Activated naive CD8-positive, alpha-beta T cell treated with anti-CD3 and anti-CD28 coated beads, Interleukin-2, amount 10 ng/mL, durations not matched to agents 7 days and 5 days (primary cell): ENCODE measurements at places on chromosomes 2 and 18. TPM values are rescaled to one million over a fixed set of nuclear protein-coding genes. Genes with fewer than 3 reads are reported as not detected.
A peak's percentile ranks its signal among the peaks of the same experiment; 100 is the strongest.

Gene TMEM131
- total RNA-seq: 44.6 TPM

Gene POTEI
- not detected for total RNA-seq

Gene CD8B2
- 7.3 TPM for total RNA-seq

- DNase-seq: no peak
- no peaks in the 10 kb centered on the region for H3K36me3 ChIP-seq
- H3K27ac ChIP-seq: no peak overlapping the region
- no peaks in the 10 kb centered on the region for H3K4me1 ChIP-seq
These were observed 28.1 kb downstream of the COL4A3 start for GRCh38 chr2:227192491-227192890.

- H3K36me3 ChIP-seq: peaks cover 13% of the 10 kb centered on the region
- H3K4me1 ChIP-seq: peaks cover 42% of the 10 kb centered on the region
- DNase-seq: no peak
- peaks cover 3% of the 10 kb centered on the region for H3K27me3 ChIP-seq
- H3K4me3 ChIP-seq: peak overlapping the region; percentile 28
These were observed 15.0 kb upstream of the IL1A start for GRCh38 chr2:112798979-112799975.

GRCh38 chr18:47251289-47252120 is at the start of gene SKOR2:
Gene SKOR2, minus strand, starts transcription at chr18:47251660. Its CDS starts 2,477 bp downstream, at chr18:47249183.
- peaks cover 3% of the 10 kb centered on the region for H3K4me1 ChIP-seq
- H3K4me3 ChIP-seq: no peak within 1 kb of the TSS
- H3K36me3 ChIP-seq: peaks cover 3% of the 10 kb centered on the region
- peak within 1 kb of the TSS; percentile 4 for H3K27ac ChIP-seq
- H3K27me3 ChIP-seq: peaks cover 77% of the 10 kb centered on the region
- peak; percentile 32 for DNase-seq

DNA sequence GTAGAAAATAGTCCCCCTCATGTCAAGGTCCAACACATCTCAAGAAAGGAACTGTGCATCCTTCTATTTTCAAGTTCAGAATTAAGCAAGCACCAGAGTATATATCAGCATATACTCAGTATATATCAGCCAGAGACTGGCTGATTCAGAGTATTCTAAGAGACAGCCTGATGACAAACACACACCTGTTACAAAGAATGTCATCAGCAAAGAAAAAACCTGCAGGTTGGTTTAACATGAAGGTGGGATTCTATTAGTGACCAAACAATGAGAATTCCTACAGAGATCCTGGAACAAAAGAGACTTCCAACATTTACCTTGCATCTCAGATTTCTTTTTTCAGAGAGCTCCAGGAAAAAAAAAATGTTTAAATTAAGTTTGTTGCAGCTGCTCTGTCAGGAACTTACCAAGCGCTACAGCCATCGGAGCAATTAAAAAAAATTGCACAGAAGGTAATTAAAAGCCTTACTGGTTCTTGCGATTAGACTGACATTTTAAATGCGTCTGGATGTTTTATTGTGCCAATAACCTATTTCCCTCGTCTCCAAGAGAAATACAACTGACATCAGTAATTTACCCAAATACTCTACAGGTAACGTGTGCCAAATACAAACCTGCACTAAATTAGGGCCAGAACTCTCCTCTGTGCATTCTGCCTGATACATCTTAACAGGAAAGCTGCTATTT is 218.1 kb downstream of the HNMT start:
- H3K4me3 ChIP-seq: no peak overlapping the region
- DNase-seq: no peak
- H3K27me3 ChIP-seq: no peaks in the 10 kb centered on the region
- H3K4me1 ChIP-seq: no peaks in the 10 kb centered on the region
